ENCODE measurements at places on chromosomes 1 and 21.

GRCh38 chr1:243926803-243927245 is 76.8 kb upstream of the AKT3 start:
- no peak for DNase-seq
- H3K36me3 ChIP-seq, result no peaks in the 10 kb centered on the region
- no peaks in the 10 kb centered on the region for H3K4me1 ChIP-seq
- no peaks in the 10 kb centered on the region for H3K27me3 ChIP-seq

GRCh38 chr1:28104866-28105467 is 16.6 kb upstream of the EYA3 start:
- H3K27me3 ChIP-seq, result peaks cover 16% of the 10 kb centered on the region
- no peak overlapping the region for H3K4me3 ChIP-seq
- no peak for DNase-seq
- no peaks in the 10 kb centered on the region for H3K36me3 ChIP-seq

- H3K4me3 ChIP-seq, result no peak overlapping the region
- H3K27ac ChIP-seq, result no peak overlapping the region
- peaks cover 43% of the 10 kb centered on the region for H3K4me1 ChIP-seq
- H3K27me3 ChIP-seq, result no peaks in the 10 kb centered on the region
These were observed 7.8 kb downstream of the PBXIP1 start for GRCh38 chr1:154948079-154948478.

GRCh38 chr1:186605762-186606350 is 74.4 kb downstream of the PTGS2 start:
- H3K4me3 ChIP-seq, result no peak overlapping the region
- no peaks in the 10 kb centered on the region for H3K4me1 ChIP-seq
- DNase-seq, result peak; percentile 80

GRCh38 chr21:45465105-45465504 is 60.1 kb downstream of the COL18A1 start:
- H3K4me1 ChIP-seq, result peaks cover 3% of the 10 kb centered on the region
- no peak for DNase-seq
- no peak overlapping the region for H3K4me3 ChIP-seq
- peaks cover 15% of the 10 kb centered on the region for H3K27me3 ChIP-seq

GRCh38 chr1:40851643-40852042 is 10.5 kb downstream of the CITED4 start:
- H3K4me1 ChIP-seq, result peaks cover 13% of the 10 kb centered on the region
- H3K4me3 ChIP-seq, result no peak overlapping the region
- no peak overlapping the region for H3K27ac ChIP-seq
- H3K27me3 ChIP-seq, result no peaks in the 10 kb centered on the region

GRCh38 chr1:215554865-215555264 is 12.2 kb upstream of the KCTD3 start:
- H3K27ac ChIP-seq, result no peak overlapping the region
- no peaks in the 10 kb centered on the region for H3K36me3 ChIP-seq
- no peak overlapping the region for H3K4me3 ChIP-seq
- no peaks in the 10 kb centered on the region for H3K4me1 ChIP-seq
- H3K27me3 ChIP-seq, result peaks cover 16% of the 10 kb centered on the region

DNA sequence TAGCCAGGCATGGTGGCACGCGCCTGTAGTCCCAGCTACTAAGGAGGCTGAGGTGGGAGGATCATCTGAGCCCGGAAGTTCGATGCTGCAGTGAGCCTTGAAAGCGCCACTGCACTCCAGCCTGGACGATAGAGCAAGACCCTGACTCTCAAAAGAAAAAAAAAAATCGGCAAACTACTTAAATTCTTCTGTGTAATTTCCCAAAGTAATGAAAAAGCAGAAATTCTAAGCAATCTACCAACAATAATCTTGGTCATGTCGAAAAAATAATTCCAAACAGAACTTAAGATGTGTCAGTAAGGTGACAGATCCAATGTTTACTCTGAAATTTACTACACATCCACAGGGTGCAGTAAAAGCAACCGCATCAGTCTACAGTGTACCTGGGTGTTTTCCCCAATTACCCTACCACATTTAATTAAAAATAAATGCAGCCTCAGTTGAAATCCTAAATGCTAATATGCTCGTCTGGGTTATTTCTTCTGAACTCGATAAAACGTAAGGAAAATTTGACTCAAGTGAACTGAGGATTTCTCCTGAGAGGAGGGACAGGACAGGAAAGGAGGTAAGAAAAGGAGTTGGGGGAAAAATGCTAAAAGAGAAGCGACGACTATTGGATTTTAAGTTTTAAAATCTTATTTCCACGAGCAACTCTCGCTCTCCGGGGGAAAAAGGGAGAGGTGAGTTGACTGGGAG is 801 bp downstream of the EPRS1 start:
- peaks cover 19% of the 10 kb centered on the region for H3K36me3 ChIP-seq
- peak overlapping the region; percentile 91 for H3K4me3 ChIP-seq
- H3K27me3 ChIP-seq, result no peaks in the 10 kb centered on the region
- H3K27ac ChIP-seq, result peak overlapping the region; percentile 92

- no peaks in the 10 kb centered on the region for H3K27me3 ChIP-seq
- no peaks in the 10 kb centered on the region for H3K4me1 ChIP-seq
- no peaks in the 10 kb centered on the region for H3K36me3 ChIP-seq
- H3K27ac ChIP-seq, result no peak overlapping the region
- H3K4me3 ChIP-seq, result no peak overlapping the region
- DNase-seq, result no peak
These were observed 120.1 kb downstream of the PRDM2 start for GRCh38 chr1:13820055-13820454.

DNA sequence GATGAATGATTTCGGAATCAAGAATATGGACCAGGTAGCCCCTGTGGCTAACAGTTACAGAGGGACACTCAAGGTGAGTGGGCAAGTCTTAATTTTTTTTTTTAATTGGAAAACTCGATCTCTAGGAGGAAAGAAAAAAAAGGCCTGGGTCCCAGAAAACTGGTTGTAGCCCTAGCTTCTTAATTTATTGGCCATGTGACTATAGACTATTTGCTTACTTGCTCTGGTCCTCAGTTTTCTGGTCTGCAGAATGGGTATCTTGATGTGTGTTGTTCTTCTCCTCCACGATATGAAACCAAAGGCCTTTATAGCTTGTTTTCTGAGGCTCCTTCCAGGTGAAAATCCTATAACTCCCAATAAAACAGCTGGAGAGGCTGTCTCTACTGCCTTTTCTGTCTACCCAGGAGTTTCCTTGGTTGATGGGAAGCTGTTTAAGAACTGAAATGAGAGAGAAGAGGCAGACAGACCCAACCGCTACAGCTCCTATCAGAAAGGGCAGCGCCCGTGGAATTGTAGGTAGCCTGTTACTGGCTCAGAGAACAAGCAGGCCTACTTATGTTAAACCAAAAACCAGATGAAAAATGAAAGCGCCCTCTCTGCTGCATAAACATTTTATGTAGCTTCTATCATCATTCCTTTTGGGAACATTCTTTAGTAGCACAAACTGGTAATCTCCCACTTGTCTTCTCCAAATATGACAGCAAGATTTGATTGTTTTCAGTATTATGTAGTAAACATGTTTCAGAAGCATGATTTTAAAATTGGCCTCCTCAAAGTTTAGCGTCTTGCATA is 4.5 kb downstream of the ETS2 start:
- no peaks in the 10 kb centered on the region for H3K27me3 ChIP-seq
- peaks cover 44% of the 10 kb centered on the region for H3K4me1 ChIP-seq
- H3K36me3 ChIP-seq, result peaks cover 63% of the 10 kb centered on the region
- H3K27ac ChIP-seq, result no peak overlapping the region
- no peak for DNase-seq
- H3K4me3 ChIP-seq, result no peak overlapping the region

DNA sequence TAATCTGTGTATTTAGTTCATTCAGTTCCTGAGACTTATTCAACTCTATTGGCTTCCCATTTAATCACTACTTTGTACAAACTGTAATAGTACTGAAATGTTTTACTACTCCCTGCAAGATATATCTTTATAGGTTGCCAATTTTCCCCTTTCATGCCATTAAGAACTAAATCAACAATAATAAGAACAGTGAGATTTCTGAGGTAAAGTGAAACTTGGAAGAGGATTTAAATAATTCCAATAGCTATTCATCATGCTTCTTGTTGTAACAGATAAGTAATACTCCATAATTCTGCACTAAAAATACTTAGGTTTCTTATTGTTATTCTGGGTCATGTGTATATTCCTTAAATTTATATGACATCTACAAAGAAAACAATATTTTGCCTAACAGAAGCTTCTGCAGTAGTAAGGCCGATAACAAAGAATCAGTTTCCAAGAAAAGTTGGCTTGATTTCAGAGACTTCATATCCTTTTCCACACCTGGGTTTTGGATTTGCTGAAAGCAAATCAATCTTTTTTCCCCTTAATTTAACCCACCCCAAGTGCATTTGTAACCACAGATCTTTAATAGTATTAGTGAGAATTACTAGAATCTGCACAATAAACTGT is 258.3 kb downstream of the FAF1 start:
- H3K4me3 ChIP-seq, result no peak overlapping the region
- no peaks in the 10 kb centered on the region for H3K36me3 ChIP-seq
- H3K27ac ChIP-seq, result no peak overlapping the region
- no peak for DNase-seq

- peak; percentile 60 for DNase-seq
- peaks cover 60% of the 10 kb centered on the region for H3K27me3 ChIP-seq
- H3K4me3 ChIP-seq, result peak overlapping the region; percentile 29
These were observed 18.4 kb upstream of the FRRS1 start for GRCh38 chr1:99784809-99785255.

DNA sequence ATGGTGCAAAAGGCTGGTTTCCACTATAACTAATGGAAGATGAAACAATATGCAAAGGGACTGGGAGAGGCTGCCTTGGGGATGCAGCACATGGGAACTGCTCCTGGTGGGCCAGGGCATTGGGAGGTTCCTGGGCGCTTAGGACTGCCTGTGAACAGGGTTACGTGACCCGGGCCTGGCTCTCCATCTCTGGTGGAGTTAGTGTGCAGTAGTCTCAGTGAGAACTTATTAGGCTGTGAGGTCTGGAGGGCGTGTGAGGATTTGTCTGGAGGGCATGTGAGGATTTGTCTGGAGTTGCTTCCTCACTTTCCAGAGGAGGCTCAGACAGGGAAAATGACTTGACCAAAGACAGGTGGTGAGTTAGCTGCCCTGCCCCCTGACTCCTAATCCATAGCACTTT is 1.5 kb upstream of the ETV3L start:
- H3K27ac ChIP-seq, result no peak overlapping the region
- H3K36me3 ChIP-seq, result no peaks in the 10 kb centered on the region
- H3K4me3 ChIP-seq, result no peak overlapping the region
- peaks cover 9% of the 10 kb centered on the region for H3K4me1 ChIP-seq
- no peak for DNase-seq
- H3K27me3 ChIP-seq, result peaks cover 31% of the 10 kb centered on the region

DNA sequence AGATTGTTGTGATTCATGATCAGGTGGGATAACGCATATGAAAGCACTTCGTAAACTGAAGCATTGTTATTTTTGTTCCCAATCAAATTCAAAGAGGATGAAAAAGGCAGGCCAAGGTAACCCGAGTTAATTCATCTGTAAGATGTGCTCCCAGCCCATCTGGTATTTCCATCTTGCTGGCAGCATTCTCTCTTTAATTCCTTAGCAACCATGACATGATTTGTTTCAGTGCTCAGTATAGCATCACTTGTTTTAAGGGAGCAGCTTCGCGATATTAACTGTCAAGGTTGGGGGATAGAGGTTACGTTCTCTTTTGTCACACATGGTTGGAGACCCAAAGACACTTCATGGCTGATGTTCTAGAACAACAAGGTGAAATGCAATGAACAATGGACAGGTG is 6.4 kb downstream of the TSPAN2 start:
- no peaks in the 10 kb centered on the region for H3K36me3 ChIP-seq
- no peak overlapping the region for H3K4me3 ChIP-seq
- H3K27ac ChIP-seq, result no peak overlapping the region
- peaks cover 17% of the 10 kb centered on the region for H3K27me3 ChIP-seq
- DNase-seq, result no peak
- no peaks in the 10 kb centered on the region for H3K4me1 ChIP-seq

DNA sequence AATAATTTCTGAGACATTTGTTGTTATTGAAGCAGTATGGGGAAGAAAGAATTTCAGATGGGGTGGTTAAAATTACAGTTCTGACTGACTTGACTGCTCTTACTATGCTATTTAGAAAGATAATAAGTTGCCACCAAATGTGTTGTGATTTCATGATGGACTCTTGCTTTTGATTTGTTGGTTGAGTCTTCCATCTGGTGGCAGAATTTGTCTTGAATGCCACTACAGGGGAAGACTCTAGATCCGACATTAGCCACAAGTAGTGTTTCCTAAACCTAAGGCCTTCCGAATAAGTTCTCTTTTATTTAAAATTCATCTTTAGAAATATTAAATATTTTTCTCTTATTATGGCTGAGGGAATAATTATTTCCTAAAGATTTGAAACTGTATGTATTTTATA is 190.9 kb upstream of the ADGRL4 start:
- H3K4me1 ChIP-seq, result no peaks in the 10 kb centered on the region
- no peak overlapping the region for H3K27ac ChIP-seq
- H3K4me3 ChIP-seq, result no peak overlapping the region
- no peaks in the 10 kb centered on the region for H3K36me3 ChIP-seq
- DNase-seq, result no peak

- H3K27ac ChIP-seq, result no peak overlapping the region
- no peaks in the 10 kb centered on the region for H3K36me3 ChIP-seq
- H3K4me3 ChIP-seq, result no peak overlapping the region
- no peaks in the 10 kb centered on the region for H3K4me1 ChIP-seq
These were observed 388.5 kb upstream of the C1orf87 start for GRCh38 chr1:60461925-60462595.

DNA sequence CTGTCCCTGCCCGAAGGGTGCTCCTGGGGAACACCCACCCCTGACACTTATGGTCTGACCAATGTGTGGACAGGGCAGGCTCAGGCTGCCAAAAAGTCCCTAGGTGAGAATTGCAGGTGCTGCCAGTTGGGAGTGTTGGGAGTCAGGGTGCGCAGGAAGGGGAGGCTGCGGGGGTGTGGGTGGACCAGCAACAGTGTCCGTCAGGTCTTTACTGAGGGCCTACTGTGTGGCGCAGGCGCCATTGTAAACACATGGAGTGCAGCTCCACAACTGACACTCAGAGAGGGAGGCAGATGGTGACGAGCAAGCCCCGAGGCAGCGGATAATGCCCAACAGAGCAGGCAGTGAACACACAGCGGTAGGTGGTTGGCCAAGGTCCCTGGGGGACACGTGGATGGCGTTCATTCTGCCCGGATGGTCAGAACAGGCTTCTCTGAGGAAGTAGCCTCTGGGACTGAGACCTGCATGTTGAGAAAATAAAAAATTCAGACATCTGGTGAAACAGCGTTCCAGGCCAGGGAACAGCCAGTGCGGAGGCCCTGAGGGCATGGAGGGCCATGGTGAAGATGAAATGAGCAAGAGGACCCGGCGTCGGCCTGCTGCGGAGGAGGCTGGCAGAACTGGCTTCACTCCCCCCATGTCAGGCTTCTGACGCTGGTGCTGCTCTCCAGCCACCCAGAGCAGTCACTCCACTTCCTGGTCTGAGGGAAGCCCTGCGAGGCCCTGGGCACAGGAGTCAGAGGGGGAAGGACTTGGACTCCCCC is 136.2 kb upstream of the ZBTB40 start:
- H3K4me1 ChIP-seq, result no peaks in the 10 kb centered on the region
- H3K4me3 ChIP-seq, result no peak overlapping the region
- peaks cover 5% of the 10 kb centered on the region for H3K27me3 ChIP-seq
- no peaks in the 10 kb centered on the region for H3K36me3 ChIP-seq
- H3K27ac ChIP-seq, result no peak overlapping the region

Measured in activated CD4-positive, alpha-beta T cell treated with anti-CD3 and anti-CD28 coated beads, Interleukin-2, amount 10 ng/mL, durations not matched to agents 24 days and 14 days (primary cell).